ENCODE measurements at places on chromosomes 7 and 10.

DNA sequence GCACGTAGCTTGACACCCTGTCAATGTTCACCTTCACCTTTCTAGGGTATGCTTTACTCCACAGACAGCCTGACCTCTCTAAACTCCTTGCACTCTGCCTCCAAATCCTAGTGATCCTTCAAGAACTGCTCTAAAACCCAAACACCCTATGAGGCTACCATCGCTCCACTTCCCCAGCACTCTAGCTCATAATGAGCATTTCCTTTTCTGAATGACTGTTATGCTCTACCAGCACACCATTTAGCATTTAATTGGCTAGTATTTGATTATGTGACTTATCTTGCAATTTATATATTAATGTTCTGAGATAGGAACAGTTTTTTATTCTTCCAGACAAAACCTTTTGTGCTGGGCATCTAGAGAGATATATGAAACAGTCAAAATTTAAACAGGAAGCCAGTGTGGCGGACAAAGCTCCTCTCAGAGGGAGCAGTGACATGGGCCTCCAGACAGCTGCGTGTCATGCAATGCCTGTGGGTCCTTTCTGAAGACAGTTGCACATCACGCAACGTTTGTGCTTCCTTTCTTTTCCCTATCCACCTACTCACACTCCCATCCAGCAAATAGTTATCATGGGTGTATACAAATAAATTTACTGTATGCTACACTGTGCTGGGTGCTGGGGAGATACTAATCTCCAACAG lies 86.3 kb downstream of the ALOX5 start:
- no peak for DNase-seq

GRCh38 chr7:130446259-130446658 lies 5.4 kb upstream of the CEP41 start:
- no peak for DNase-seq

- DNase-seq: no peak
Measured at GRCh38 chr7:13882051-13882450, 107.4 kb downstream of the ETV1 start.

DNA sequence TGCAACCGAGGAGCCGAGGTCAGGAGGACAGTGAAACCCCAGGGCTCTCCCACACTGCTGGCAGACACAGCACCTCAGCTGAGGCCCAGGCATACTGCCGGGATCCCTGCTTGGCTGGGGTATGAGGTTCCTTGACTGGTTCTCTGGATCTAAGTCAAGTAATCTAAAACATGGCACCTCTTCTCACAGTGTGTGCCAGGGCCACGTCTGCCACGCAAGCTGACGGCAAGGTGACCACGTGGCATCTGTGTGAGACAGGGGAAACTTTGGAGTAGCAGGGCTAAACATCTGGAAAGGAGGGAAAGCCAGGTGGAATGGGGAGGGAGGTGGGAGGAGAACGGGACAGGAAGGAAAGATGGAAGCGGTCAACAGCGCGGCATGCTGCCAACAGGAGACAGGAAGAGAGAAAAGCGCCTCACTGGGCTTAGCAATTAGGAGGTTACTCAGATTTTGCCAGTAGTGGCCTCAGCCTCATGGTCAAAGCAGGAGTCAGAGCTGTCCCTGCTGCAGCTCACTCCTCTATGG lies 103.7 kb downstream of the CXCL12 start:
- no peak for DNase-seq

DNA sequence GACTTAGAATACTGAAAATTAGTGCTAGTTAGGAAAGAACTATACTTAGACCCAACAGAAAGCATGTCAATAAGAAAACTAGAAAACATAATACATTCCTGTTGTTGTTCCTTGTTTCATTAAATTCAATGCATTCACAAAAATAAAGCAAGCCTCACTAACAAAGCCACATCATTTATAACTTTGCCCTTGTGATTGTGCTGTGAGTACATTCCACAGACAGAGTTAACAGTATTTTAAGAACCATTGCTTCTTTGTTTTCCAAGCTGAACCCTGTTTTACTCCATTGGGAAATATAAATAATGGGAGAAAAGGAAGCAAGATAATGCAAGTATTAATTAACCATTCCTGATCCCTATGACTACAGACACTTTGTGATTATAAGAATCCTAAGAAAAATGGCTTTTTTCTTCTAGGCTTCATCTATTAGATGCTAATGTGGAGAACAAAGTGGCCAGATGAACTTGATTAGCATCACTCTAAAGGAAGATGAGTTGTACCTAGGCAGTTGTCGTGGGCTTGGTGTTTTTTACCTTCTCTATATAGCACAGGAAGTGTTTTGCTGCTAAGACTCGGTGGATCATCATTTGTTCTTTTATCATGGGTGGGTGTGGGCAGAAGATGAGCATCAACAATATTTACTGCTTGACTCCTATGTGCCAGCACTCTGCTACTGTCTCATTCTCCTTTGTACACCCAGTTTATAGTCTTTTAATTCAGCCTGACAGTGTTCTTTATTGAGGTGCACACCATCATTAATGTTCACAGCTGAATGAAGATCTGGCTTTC lies 34.2 kb upstream of the ZNRF2 start:
- no peak for DNase-seq

GRCh38 chr7:15555381-15555859 lies 6.4 kb downstream of the AGMO start:
- no peak for DNase-seq

DNA sequence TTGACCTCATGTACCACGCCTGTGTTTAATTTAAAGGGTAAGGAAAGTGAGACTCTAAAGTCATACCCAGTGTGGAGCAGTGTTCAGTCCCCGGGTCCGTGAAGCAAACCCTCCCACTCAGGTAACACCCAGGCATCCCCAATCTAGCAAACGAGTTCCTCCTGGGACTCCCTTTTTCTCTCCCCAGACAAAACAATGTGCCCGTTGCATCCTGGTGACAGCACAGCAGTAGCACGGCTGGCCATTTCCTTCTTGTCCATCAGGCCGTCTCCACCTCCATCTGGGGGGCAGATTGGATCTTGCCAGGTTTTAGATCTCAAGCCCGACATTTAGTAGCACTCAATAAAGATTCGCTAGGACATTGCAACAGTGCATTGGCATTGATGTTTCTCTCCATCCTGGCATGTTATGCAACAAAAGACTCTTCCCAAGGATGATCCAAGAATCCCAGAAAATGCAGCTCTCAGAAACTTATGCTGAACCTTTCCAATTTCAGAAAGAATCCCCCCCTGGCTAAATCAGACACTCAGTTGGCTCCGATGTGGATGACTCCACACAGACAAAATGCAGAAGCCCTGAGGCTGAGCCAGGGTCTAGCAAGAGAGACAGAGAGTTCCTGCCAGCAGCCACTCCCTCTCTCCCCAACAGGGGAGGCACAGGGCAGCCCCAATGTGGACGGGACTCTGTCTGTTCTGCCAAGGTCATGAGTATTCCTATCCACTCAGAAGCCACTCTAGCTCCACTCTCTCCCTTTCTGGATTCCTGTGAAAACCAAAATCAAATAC lies 274.5 kb upstream of the MGMT start:
- DNase-seq: peak; percentile 83
